Fibroblast of the aortic adventitia (primary cell): ENCODE measurements at places on chromosomes 6 and 20.

DNA sequence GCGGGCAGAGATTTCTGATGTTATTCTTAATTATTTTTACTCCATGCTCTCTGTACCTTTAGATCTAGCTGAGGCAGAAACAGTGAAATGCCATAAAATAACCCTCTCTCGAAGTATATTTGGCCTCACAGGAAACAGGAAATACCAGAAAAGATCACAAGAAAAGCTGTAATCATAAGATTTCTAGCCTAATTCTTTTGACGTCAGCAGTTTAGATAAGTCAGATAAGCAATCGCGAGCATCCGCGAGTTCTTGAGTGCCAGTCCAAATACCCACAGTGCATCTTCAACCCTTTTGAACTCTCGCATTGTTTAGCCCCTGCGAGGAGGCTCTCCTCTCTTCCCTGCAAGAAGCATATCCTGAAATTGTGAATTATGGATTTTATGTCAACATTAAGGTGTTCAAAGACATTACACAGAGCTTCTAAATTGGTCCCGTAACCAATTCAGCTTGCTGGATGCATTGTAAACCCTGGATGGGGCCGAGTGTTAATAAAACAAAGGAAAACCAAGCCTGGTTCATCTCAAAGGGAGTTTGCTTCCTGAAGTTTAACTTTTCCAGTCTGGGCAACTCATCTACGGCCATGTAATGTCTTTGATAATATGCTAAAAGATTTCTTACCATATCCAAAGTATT lies 198.9 kb downstream of the MTFR2 start:
- peak; percentile 89 for DNase-seq

GRCh38 chr6:80142586-80142985 lies 36.1 kb downstream of the BCKDHB start:
- peak; percentile 70 for DNase-seq

DNA sequence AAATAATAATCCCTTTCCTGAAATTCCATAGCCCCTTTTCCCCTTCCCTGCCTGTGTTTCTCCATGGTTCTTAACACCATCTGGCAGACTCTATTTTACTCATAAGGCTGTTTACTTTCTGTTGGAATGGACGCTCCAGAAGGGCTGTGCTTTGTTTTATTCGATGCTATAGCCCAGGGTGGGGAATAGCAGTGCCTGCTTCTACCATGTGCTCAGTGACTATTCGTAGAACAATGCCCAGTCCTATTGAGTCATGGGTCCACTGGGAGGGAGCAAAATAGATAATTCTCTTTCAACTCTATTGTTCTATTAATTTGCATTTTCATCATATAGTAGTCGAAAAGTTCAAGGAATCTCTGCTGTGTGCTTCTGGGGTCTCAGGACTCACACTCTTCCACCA lies 565.1 kb downstream of the C6orf118 start:
- DNase-seq, result no peak

- no peak for DNase-seq
Observed at GRCh38 chr20:63118303-63119120, 97.4 kb downstream of the YTHDF1 start.

DNA sequence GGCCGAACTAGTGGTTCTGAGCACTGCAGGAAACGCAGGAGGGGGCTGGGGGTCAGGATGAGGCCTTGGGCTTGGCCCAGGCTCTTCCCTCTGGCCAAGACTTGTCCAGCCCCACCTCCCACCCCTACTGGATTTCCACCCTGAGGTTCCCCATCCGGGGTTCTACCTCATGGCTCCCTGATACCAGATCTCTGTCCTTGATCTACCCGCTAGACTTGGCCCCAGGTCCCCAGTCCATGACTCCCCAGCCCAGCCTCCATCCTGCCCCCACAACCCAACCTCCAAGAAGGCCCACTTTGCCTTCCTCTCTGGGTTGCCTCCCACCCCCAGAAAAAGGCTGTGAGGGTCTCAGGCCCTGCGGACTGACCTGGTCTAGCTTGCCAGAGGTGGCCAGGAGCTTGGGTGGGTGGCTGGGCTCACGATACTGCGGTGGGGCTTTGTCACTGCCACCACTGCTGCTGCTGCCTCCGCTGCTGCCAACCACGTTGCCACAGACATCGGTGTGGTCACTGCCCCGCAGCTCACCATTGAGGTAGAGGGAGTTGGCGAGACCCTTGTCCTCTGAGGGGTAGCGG lies 6.8 kb upstream of the FASTKD5 start:
- DNase-seq, result no peak

DNA sequence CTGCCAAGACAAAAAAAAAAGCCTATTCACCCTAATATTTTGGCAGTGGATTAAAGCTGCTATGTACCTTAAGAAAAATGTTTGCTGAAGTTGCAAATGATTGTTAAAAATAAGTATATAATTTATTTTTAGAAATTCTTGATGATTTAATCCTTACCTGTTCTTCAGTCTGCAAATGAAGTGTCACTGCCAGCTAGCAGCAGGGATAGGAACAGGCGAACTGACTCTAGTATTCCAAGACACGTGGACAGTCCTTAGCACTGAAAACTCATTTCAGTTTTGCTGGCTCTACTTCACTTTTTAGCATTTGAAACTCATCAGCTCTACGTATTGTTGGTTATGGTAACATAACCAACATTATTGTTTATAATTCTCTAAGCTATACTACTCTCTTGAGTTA lies 204.4 kb upstream of the ID4 start:
- no peak for DNase-seq

DNA sequence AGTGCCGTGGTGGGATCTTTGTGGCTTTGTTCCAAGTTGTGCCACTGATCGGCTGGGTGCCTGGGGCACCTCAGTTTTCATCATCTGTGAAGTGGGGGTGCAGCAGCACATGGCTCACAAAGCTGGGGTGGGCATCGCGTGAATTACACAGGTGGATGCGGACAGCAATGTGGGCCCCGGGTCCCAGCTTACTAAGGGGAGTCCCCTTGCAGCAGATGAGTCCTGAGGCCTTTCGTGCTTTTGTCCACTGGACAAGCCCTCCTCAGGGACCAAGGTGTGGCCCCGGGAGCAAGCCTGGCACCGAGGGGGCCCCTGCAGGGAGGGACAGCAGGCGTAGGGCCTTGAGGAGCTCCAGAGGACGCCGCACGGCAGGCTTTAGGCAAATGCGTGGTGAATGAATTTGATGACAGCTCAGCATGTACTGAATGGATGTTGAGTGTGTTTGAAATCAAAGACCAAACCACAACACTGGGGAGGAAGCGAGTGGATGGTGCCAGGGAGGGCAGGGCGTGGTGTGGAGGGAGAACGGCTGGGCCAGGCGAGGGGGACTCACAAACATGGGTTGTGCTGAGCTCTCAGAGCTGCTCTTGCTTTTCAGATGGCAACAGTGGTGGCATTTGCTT lies 53.2 kb downstream of the IRF4 start:
- DNase-seq, result no peak

GRCh38 chr6:100512203-100512862 lies 47.6 kb upstream of the SIM1 start:
- peak; percentile 23 for DNase-seq

- DNase-seq, result no peak
Observed at GRCh38 chr6:47335466-47335865, 25.8 kb upstream of the TNFRSF21 start.

DNA sequence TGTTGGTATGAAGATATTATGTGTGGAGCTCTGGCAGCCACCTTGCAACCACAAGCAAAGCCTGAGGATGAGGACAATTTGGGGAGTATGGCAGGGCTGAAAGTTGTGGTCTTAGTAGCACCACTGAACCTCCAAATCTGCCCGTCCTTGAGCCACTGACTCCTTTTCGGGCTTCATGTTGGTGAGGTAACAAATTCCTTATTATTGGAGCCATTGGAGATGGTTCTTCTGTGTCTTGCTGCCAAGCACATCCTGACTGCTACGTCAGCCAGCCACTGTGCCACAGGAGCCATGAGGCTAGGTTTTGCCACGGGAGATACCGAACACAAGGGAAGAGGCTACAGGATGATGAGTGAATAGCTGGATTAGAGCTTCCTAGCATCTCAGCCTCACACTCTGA lies 201.6 kb downstream of the BMP7 start:
- DNase-seq, result no peak

DNA sequence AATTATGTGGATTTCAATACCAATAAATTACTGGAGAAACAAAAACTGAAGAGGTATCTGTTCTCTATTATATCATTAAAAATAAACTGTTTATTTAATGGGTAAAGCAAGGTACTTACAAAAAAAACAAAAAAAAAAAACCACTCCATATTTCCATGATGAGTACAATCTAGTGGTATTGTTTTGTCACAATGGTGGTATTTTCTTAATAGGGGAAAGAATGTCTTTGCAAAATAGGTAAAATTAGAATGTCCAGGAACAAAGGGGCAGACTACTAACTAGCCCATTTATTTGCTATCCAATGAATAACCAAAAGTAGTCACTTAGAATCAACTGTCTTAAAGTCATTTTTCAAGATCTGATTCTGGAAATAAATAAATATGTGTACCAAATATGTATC lies 92.0 kb downstream of the ARHGAP18 start:
- DNase-seq, result peak; percentile 49

DNA sequence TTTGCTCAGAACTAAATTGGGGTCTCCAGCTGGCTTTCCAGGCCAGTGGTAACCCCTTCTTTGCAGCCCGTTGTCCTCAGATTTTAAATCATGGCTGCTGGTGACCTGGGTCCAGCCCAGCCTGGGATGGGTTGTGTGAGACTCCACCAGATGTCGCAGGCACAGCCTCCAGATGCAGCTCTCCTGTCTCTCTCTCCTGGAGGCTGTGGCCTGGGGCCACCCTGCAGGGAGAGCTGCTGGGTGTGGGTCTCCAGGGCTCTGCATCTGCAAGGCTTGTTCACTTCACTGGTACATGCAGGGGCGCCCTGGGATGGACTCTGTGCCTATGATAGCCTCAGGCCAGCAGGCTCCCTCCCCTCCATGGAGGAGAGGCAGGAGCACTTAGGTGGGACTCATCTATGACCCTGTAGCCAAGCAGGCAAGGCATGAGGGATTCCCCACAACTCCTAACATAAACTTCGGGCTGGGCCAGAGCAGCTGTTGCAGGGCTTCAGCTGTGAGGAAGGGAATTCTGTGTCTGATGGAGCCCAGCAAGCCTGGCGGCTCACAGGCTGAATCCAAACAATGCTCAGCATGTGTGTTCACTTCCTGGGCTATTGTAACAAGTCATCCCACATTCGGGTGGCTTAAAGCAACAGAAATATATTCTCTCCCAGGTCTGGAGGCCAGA lies 94.7 kb upstream of the NXT1 start:
- peak; percentile 63 for DNase-seq

- DNase-seq, result peak; percentile 27
Observed at GRCh38 chr20:51767867-51768758, at the start of gene ATP9A. Gene ATP9A (minus strand): TSS chr20:51768390. CDS start chr20:51768369, 21 bp downstream.

GRCh38 chr20:62060631-62061541 lies 4.8 kb downstream of the TAF4 start:
- no peak for DNase-seq

DNA sequence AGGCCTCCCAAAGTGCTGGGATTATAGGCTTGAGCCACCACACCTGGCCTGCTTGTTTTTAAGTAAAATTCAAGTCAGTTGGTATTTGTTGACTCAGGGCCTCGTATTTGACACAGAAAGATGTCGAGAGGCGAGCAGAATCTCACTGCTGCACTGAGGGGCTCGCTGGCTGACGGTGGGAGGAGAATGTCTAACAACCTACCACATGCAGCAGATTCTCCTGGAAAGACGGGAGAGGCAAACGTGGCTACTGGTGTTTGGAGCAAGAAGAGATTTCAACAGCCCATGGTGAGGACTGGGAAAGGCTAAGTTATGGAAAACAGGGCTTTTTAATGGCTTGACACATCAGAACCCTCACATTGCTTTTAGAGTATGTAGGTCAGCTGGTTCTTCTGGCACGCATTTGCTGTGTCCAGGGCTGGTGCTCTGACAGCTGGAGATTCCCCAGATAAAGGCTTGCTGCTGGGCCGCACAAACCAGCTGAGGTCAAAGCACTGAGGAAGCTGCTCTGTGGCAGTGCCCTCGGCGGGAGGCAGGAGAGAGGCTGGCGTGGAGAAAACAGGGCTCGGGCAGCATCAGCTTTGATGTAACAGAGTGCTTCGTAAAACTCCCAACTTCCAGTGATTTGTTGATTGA lies 84.2 kb upstream of the FRMD1 start:
- peak; percentile 43 for DNase-seq

GRCh38 chr20:57392512-57393271 lies 1.5 kb downstream of the RBM38 start:
- DNase-seq, result no peak

- DNase-seq, result no peak
Observed at GRCh38 chr6:56348578-56348977, 101.2 kb upstream of the COL21A1 start.

DNA sequence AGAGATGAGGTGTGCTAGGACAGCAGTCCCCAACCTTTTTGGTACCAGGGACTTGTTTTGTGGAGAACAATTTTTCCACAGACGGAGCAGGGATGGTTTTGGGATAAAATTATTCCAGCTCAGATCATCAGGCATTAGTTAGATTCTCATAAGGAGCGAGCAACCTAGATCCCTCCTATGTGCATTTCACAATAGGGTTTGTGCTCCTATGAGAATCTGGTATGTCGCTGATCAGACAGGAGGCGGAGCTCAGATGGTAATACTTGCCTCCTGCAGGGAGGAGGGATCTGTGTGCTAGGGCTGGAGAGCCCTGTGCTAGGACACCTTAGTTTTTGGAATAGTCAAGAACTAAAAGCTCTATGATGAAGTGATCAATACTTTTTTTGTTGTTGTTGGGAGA lies 2.5 kb downstream of the SMIM13 start:
- DNase-seq, result peak; percentile 50

GRCh38 chr20:57941604-57942381 lies 232.0 kb upstream of the PMEPA1 start:
- DNase-seq, result no peak
